ENCODE measurements at places on chromosomes 12 and 14.

GRCh38 chr14:19974844-19975243 lies 547 bp upstream of the OR4K15 start:
- DNase-seq: no peak

- no peak for DNase-seq
Measured at GRCh38 chr14:32364941-32365340, 35.8 kb downstream of the AKAP6 start.

DNA sequence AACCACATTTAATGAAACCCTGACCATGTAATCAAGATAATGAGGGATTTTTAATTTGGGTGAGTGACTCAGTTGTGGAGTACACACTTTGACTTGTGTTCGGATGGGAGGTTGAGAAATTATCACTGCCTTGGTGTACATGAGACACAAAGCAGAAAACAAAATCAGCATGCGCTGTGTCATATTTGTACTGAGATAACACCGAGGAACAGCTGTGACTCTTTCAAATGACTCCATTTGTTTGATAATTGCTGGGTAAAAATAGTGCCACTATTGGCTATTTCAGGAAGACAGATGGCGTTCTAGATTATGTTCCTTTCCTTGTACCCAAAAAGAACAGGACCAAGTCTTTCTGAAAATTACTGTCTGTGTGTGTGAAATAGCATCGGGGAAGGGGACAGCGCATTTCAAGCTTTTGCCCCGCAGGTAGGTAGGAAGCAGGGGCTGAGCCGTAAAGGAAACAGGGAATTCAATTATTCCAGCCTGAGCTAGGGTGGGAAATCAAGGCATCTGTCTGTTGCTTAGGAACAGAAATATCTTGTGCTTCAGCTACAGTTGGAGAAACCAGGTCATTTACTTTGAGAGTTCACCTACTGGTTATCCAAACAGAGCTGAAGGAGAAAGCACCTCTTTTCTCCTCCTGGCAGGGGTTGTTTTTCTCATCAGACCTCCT lies 114.3 kb downstream of the SNAPC1 start:
- DNase-seq: no peak

DNA sequence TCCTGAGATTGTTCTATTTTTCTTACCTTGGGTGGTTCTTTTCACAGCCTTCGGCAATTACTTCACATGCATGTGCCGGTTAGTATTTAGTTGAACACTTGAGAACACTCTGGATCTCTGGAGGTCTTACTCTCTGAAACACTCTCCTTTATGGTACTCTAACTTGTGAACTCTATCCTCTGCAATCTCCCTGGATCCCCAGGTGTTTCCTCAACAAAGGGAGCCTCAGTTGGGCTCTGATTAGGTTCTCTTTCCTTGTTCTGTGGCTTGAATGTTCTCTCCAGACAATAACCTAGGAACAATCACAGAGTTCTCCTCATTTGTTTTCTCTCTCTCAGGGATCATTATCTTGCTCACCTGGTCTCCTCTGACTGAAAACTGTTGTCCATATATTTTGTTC lies 40.5 kb upstream of the ABCD2 start:
- DNase-seq: no peak

GRCh38 chr14:22218728-22219127 lies 370.3 kb downstream of the DAD1 start:
- DNase-seq: no peak

GRCh38 chr14:87992718-87993628 lies at the start of gene GALC:
Gene GALC (minus strand): TSS chr14:87993182. CDS start chr14:87993164, 18 bp downstream.
- peak; percentile 26 for DNase-seq

GRCh38 chr12:53703756-53704155 lies 23.5 kb downstream of the CALCOCO1 start:
- DNase-seq: no peak

DNA sequence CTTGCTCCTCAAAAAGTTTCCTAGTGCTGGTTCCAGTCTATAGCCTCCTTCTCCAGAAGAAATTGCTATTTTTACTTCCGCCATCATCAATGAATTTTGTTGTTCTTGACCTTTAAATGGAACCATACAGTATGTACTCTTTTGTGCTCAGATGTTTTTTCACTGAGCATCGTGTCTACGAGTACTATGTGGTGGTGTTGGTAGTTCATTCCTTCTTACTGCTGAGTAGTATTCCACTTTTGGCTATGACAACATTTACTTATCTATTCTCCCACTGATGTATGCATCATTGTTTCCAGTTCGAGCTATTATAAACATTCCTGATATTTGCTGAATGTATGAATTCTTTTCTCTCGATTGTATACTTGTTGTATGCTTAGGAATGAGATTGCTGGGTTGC lies 28.6 kb downstream of the SLC2A14 start:
- DNase-seq: no peak

DNA sequence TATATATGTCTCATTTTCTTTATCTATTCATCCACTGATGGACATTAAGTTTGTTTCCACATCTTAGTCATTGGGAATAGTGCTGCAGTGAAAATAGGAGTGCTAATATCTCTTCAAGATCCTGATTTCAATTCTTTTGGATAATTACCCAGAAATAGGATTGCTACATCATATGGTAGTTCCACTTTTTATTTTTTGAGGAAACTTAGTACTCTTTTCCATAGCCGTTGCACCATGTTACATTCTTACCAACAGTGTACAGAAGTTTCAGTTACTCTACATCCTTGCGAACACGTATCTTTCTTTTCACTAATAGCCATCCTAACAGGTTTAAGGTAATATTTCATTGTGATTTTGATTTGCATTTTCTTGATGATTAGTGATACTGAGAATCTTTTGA lies 29.8 kb downstream of the TESPA1 start:
- DNase-seq: no peak

DNA sequence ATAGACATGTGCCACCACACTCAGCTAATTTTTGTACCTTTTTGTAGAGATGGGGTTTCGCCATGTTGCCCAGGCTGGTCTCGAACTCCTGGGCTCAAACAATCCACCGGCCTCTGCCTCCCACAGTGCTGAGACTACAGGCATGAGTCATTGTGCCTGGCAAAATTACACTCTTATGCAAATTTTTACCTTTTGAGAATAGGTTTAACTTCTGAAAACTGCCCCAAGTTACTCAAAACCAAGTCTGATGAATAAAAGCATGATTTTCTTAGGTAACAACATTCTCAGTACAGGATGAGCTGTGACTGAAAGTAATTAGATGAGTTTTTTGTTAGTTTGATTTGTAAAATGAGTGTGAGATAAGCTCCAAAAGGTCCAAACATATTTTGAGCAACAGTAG lies 166.0 kb downstream of the RPS29 start:
- no peak for DNase-seq

- no peak for DNase-seq
Measured at GRCh38 chr12:12519354-12519998, 43.2 kb downstream of the DUSP16 start.

GRCh38 chr12:75554556-75554880 lies 43.1 kb upstream of the KRR1 start:
- no peak for DNase-seq

GRCh38 chr14:37438444-37438843 lies 156.6 kb downstream of the FOXA1 start:
- DNase-seq: no peak

- DNase-seq: no peak
Measured at GRCh38 chr14:34678306-34678705, 36.1 kb downstream of the CFL2 start.

DNA sequence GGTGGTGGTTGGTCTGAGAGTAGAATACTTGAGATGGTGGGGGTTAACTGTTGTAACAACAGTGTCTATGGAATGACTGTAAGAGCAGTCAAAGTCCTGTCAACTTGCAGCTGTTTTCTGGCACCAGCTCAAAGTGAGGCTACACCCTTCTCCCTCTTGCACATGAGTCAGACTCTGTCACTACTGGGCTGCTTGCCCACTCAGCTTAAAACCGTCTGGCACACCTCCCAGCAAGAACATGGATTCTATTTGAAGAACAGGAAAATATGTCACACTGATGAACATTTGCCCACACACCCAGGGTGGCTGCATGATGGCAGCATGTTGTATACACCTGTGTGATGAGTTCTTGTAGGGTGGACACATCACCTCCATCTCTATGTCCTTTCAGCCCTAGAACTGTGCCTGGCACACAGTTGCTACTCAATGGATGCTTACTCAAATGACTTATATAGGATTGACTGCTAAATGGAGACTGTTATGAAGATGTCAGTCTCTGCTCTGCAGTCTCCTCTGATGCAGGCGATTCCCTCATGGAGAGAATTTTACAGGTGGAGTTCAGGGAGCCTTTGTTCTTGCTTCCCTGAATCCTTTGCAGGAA lies 19.3 kb upstream of the SERPINA6 start:
- DNase-seq: peak; percentile 97

GRCh38 chr12:10952645-10953044 lies 13.6 kb upstream of the TAS2R14 start:
- DNase-seq: no peak
